Globus pallidus (tissue), 1 donor: ENCODE measurements at places on chromosomes 6 and 20.
A peak's percentile ranks its signal among the peaks of the same experiment; 100 is the strongest.

GRCh38 chr6:73710948-73711347, 14.9 kb downstream of the CD109 start:
- DNase-seq = no peak

DNA sequence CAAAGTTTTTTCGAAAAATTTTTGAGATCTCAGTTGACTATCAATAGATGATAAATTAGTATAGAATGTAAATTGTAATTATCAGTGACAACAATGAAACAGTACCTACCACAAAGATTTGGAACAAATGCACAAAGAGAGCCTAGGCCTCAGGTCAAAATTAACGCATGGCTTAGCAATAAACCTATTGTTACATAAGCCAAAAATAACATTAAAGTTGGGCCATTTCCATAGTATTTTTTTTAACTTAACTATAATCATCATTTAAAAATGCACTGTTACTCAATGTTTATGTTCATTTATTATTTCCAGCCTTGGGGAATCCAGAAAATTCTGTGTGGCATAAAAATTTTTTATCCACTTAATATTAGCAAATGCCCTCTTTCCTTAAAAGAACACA, 117.0 kb downstream of the EPB41L2 start:
- DNase-seq = no peak

- DNase-seq = peak; percentile 20
Measured at GRCh38 chr6:122869437-122870024, 80.5 kb downstream of the SMPDL3A start.

DNA sequence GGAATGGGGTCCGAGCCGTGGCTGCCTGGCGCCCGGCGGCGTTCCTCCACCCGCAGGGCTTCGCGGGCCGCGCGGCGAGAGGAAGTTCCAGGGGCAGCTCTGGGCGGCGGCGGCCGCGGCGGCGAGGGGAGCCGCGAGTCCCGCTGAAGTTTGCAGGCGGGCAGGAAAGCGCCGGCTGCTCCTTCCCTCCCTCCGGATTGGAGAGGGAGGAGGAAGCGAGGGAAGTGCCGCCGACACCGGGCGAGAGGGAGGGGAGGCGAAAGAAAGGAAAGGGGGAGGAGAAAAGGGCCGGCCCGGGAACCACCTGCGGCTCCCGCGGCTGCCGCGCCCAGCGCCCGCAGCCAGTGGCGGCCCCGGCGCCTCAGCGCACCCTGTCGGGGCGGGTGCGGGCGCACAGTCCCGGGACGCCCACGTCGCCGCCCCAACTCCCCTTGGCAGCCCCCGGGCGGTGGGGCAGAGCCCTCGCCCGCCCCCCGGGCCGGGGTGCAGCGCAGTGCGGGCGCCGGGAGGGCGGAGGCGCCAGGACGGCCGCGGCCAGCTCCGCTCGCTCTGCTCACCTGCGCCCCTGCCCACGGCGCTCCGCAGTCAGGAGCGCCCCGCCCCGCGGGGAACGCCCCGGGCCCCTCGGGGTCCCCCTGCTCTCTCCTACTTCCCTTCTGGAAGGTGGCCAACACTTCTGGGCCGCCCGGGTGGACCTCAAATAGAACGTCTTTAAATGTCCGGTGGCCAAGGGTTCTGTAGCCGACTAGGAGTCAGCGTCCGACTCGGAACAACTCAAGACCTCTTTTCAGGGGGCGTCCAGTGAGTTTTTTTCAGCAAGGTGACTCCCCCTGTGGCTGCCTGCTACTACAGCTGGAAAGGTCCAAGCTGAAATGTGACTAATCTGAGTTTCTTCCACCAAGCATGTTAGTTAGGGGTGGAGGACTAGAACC, 80.3 kb upstream of the CCDC28A start:
- DNase-seq = peak; percentile 17

- DNase-seq = no peak
Measured at GRCh38 chr20:62031462-62032092, 34.1 kb downstream of the TAF4 start.

DNA sequence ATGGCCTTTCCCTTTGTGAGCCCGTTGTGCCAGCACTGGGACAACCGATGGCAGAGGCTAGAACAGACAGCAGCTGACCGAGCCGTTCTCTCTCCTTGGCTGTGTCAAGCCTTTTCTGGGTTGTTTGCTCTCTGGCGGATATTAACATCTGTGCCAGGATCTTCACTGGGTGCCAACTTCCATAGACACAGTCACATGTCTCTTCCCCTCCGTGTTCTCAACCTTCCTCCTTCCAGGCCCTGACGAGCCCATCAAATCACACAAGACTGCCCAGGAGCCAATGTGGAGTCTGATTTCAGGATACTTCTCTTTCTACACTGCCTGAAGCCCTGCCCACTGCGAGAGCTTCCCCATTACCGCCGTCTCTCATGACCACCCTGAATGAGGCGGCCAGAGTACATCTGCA, 111.0 kb upstream of the RALGAPA2 start:
- peak; percentile 26 for DNase-seq

DNA sequence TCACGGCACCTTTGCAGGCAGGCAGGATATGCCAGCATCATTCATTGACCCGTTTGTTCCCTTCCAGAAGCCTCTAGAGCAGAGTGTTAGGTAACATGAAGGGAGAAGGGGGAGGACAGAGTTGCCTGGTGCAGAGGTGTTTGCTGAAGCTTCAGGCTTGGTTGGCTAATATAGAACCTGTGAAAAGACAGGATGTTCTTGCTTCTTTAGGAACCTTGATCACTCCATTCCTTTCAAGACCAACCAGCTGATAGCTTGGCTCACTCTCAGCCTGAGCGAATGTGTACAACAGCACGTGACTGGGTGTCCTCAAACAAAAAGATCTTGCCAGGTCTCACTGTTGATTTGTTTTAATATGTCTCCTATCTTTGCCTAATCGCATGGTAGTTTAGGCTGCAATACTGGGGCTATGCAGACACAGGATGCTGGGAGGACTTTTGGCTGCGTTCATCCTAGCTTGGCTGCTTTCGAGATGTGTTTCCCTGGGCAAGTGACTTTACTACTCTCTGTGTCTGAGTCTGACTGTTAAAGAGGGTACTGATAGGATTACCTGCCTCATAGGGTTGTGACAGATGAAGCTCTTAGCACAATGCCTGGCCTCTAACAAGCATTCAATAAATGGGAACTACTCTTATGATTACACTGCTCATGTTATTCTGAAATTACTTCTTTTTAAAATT, 16.0 kb downstream of the SHLD1 start:
- no peak for DNase-seq

DNA sequence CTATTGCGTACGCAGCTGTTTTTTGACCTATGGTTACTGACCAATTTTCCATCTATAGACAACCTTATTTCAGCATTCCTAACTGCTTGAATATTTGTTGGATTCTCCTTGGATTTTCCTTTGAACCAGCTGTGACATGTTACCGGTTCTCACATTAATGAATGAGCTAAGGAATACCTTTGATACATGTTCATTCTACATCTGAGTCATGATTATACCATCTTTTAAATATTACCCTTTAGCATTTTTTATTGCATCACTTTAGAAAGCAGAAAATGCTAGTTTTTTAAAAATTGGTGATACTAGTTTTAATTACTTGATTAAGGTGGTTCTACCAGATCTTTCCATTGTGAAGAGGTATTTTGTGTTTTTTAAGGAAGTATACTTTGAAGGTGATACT, 1.9 kb upstream of the IGF2R start:
- DNase-seq = no peak

DNA sequence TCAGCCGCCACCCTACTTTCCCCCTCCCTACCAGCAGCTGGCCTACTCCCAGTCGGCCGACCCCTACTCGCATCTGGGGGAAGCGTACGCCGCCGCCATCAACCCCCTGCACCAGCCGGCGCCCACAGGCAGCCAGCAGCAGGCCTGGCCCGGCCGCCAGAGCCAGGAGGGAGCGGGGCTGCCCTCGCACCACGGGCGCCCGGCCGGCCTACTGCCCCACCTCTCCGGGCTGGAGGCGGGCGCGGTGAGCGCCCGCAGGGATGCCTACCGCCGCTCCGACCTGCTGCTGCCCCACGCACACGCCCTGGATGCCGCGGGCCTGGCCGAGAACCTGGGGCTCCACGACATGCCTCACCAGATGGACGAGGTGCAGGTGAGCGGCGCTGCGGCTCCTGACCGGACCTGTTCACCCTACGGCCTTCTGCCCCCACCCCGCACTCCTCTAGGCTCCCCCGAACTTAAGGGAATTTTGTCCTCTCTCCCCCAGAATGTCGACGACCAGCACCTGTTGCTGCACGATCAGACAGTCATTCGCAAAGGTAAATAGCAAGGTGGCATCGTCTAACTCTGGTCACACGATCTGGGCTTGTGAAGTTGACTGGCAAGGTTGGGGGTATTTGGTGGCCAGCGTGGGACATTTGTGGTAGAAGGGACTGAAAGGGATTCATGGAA, 2.3 kb downstream of the TFAP2C start:
- no peak for DNase-seq
